ENCODE measurements at places on chromosomes 12 and 14.

DNA sequence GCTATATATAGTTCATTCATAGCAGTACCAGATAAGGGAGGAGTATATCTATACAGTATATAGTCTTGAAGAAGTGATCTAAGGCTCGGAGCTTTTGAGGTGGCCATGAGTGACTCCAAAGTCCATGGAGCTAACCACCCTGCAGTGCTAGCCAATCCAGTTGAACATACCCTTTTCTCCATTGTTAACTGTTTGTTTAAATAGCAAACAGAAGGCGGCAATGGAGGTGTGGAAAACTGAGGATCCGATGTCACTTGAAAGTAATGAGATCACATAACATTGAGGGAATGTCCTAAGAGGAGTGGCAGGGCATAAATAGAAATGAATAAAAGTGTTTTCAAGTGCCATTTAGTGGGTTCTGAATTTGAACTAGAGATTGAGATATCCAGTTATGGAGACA, 12.4 kb upstream of the SNAPC1 start:
- DNase-seq: no peak

DNA sequence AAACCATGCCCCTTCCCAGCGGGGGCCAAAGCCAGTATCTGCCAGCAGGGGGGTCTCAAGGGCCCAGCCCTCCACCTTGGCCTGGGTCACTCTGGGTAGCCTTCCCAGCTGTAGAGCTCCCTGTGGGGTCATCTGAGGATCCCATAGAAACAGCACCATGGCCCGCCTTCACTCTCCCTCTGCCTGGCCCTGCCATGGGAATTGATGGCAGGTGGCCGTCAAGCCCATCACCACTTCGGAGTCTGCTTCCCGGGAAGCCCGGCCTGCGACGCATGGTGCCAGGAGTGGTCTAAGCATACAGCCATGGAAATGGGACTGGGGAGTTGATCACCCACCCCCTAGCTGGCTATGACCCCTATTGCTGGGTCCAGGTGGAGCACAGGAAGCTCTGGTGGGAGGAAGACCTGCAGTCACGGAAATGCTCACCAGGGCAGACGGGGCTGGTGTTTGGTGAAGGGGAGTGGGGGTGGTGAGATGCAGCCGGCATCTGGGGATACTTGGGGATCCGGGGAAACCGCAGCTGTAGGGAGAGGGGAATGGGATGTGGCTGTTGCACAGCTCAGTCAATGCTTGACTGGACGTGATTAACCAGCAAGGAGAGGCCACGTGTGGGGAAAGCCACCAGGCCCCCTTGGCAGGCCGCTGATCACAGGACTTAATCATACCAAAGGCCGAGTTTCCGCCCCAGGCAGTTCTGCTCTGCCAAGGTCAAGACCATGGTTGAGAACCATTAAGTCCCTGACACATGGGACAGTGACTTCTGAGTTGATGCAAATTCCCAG, 52.2 kb upstream of the DIO3 start:
- DNase-seq: no peak

DNA sequence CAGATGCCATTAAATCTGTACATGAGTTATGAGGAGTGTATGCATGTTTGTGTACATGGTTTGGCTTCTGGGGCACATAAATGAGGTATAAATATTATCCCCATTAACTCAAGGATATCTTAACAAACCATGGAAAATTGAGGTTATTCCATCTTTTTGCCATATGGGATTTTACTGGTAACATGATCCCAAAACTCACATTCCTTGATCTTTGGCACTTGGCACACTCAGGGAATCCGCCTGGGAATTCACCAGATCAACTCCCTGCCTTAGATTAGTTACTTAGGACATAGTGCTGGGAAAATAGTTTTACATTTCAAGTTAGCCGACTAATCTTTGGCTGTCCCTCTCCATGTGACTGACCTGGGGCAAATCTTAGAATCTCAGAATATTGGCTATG, 16.9 kb downstream of the CDKN1B start:
- DNase-seq: no peak

DNA sequence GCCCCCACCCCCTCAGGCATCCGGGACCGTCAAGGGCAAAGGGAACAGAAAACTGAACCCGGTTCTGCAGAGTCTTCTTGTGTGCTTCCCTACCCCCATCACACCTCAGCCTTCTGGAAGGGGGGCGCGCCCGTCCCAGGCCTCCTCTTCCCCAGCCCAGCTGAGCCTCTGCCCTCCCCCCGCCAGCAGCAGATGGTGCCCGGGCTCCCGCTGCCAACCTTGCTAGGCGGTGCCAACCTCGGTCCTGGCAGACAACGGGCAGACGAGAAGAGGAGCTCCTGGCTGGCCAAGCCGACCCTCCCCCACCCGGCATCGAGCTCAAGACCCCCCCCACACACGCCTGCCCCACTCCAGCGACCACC, 8.7 kb downstream of the STAC3 start:
- DNase-seq: no peak

DNA sequence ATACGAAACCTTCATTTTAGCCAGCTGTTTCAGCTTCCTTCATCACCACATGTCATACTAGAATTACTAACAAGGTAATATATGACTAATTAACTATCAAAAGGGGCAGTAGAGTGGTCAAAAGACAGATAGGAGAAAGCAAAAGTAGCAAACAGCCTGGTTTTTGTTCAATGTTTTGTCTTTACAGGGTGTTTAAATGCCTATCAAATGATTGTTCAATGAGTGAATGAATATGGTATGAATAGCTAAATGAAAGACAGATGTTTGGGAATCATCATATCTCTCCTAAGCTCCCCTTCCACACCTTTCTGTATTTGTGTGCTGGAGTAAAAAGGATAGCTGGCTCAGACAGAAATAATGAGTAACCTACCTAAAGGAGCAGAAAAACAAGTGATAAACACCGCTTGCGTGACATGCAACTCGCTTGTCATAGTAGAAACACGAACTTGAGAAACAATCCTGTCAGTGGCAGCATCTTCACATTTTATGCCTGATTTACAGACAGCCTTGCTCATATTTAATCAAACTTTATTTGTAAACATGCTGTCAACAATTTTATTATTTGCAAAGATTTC, 34.2 kb downstream of the ABCC9 start:
- no peak for DNase-seq

- DNase-seq: peak; percentile 20
Measured at GRCh38 chr12:127280393-127281275, 986.3 kb upstream of the TMEM132C start.

GRCh38 chr12:65613692-65614091, 210.6 kb upstream of the HMGA2 start:
- no peak for DNase-seq

DNA sequence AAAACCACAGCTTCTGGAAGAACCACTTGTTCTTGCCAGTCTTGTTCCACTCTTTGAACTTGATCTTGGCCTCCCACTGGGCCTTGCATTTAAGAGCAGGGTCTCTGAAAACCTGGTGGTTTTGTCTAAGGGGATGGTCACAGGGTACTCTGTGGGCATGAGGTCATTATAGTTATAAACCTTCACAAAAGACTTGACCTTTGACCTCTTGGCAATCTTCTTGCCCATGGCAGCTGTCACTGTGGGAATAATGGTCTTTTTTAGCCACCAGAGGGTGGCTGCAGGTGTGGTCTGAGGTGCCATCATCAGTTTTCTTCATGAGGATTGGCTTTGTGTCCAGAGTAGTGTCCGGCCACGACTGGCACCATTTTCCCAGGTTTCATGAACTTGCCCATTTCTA, 9.1 kb downstream of the ATP6V0A2 start:
- DNase-seq: no peak

DNA sequence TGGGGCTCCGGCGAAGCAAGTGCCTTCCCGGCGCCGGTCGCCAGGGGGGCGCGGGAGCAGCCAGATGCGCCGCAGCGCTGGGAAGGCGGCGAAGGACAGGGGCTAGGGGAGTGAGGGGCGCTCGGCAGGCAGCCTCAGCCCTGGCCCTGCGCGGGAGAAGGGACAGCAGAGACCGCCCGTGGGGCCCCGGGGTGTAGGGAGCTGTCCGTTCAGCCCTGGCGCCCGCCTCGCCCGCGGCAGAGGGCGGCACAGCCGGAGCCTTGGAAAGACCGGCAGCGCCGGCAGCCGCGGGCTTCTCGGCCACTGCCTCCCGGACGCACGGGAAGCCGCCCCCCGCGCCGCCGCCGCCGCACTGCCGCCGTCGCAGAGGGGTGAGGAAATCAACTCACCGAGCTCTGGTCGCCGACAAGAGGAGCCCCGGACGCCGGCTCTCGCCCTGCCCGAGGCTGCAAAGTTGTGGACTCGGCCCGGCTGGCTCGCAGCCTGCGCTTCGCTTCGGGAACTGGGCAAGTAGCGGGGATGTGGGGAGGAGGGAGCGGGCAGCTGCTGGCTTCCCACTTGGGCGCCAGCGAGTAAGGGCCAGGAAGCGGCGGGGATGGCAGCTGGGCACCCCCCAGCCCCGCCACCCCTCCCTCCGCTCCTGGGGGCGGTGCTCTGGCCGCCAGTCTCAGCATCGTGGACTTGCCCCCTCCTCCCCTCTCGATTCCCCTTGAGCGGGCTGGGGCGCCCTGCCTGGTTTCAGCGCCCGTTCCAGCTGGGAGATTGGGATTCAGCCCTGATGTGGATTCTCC, at the start of gene ZDHHC22:
Gene ZDHHC22 (minus strand): TSS at position 578 of the 791 bp plus-strand sequence. CDS start 2,053 bp downstream, outside the sequence.
- no peak for DNase-seq

DNA sequence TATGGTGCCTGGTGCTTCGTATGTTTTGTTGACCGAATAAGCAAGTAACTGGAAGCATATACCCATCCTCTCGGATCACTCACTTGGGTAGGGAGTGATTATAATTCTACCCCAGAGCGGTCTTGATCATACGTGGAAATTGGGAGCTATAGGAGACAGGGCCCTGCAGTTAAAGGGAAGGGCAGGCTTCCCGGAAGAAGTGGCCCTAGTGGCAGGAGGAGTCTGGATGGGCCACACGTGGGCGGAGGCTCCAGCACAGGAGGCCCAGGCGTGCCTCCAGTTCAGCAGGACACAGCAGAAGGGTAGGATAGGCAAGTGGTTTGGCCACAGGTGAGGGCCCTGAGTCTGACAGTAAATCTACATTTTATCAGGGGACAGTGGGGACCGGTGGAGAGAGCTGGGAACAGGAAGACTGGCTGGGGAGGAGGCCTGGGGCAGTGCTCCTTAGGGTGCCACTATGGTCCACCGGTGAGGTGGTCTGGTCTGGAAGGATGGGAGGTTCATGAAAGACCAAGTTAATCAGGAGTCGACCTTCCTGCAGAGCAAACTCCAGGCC, 23.5 kb upstream of the YY1 start:
- DNase-seq: no peak

DNA sequence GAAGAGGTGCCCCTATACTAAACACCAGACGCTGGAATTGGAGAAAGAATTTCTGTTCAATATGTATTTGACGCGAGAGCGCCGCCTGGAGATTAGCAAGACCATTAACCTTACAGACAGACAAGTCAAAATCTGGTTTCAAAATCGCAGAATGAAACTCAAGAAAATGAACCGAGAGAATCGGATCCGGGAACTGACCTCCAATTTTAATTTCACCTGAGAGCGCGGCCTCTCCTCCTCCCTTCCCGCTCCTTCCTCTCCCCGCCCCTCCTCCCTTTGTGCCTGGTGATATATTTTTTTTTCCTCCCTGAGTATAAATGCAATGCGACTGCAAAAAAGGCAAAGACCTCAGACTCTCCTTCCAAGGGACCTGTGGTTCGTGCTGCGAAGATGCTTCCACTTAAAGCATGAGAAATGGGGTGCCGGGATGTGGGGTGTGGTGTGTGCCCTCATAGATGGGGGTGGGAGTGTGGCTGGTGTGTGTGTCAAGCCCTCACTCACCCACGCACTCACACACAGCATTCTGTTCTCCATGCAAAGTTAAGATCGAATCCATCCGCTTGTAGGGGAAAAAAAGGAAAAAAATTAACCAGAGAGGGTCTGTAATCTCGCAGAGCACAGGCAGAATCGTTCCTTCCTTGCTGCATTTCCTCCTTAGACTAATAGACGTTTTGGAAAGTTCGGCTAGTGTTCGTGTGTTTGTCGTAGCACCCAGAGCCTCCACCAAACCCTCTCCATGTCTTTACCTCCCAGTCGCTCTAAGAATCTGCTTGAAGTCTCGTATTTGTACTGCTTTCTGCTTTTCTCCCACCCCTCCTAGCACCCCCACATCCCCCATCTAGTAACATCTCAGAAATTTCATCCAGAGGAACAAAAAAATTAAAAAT, 4.5 kb downstream of the HOXC10 start:
- no peak for DNase-seq

DNA sequence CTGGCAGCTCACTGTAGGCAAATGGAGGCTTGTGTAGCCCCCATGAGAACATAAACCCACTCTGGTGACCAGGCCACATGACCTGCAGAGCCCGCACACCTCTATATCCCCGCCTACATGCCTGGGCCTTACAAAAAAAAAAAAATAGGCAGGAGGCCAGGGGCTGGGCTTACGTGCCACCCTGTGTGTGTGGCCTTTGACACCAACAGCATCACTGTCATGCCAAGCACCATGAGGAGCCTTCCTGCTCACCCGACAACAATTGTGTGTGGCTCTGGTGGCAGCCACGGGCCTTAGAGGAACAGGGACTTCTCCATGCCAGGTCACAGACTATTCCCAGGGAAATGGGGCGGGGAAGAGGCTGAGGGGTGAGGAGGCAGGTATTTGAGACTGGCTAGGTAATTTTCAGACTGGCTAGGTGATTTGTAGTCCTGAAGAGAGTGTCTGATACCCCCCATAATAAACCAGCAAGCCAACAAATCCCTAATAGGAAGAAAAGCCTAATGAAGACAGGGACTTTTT, 140.0 kb downstream of the DPF3 start:
- no peak for DNase-seq

DNA sequence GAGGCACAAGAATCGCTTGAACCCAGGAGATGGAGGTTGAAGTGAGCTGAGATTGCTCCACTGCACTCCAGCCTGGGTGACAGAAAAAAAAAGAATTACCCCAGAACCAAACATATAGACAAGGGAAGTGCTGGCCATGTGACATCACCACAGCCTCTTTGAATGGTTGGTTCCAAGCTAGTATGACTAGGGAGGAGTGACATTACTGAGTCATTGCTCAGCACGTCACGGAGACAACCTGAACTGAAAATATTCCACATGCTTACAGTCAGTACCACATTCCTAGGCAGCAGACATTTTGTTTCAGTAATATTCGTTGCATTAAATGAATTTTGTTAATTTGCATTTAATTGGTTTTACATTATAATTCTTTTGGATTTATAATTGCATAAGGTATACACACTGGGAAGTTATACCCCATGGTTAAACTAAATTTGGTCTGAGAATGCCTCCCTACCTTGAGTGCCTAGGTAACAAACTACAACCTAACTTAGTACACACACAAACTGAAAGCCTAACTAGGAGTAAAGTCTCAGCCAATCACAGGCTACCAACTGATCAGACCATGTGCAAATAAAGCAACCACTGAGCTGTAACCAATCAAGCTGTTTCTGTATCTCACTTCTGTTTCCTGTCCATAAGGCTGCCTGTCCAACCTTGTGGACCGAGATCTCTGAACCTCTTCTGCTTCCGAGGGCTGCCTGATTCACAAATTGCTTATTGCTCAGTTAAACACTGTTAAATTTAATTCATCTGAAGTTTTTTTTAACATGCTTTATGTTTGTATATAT, 164.4 kb downstream of the CAND1 start:
- DNase-seq: no peak

- DNase-seq: no peak
Measured at GRCh38 chr12:56935157-56935556, 949 bp upstream of the SDR9C7 start.

GRCh38 chr12:104578453-104578852, 121.7 kb downstream of the CHST11 start:
- DNase-seq: no peak
